ENCODE measurements at places on chromosomes 2 and 18.
A peak's percentile ranks its signal among the peaks of the same experiment; 100 is the strongest.

- DNase-seq, result peak; percentile 40
These were observed 56.0 kb upstream of the RAB6C start for GRCh38 chr2:129923265-129924091.

DNA sequence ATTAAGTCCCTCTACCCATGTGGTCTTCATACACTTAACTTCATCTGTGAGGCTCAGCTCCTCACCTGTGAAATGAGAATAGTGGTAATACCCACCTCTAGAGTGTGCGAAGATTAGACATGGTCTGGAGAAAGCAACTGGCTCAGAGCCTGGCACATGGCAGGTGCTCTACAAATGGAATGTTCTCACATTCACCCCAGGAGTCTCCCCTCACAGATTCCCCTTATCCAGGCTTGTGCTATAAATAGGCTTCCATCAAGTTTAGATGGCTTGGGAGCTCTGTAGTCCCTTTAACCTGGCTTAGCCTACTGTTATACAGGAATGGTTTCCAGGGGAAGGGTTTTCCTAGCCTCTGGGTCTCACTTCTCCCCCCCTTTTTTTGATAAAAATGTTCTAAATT, 455.9 kb downstream of the RNF144A start:
- DNase-seq, result no peak

DNA sequence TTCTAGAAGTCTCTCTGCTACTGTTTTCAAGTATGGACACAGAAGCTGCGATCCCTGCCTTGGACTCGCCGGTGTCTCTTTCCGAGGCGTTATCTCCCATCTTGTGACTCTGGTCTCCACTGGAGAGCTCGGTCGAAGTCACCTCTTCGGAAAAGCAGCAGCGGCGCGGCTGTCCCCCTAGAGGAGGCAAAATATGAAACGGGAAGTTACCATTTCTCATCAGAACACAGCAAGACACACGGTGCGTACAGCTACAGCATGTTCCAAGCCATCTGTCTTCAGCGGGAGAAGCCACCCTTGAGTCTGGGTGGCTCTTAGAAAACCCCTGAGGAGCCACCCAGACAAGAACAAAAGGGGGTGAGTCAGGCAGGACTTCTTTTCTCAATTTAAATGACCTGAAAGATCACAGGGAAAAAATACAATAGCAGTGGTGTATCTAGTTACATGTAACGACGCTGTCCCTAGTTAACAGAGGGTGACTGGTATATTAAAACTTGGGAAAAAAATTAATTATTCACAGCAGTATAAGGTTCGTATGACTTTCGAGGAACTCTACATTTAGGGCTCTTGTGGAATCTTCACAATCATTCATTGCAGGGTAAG, 114.8 kb downstream of the ZNF516 start:
- no peak for DNase-seq

GRCh38 chr2:5365871-5366461, 326.2 kb upstream of the SOX11 start:
- peak; percentile 63 for DNase-seq

DNA sequence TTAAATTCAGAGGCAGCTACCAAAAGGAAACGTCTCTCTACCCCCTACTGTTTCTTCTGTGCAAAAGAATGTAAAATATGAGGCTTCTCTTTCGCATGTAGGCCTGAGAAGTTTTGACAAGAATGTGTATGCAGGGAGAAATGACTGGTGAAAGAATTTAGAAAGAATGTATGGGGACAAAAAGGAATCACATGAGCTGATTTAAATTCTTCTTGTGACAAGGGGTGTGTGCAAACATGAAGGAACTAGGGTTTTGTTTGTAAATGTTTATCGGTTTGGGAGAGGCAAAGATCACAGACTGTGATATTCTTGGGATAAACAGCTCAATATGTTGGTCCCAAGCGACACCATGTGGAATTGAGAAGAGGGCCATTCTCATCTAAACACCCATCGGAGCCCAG, 345.2 kb upstream of the VRK2 start:
- peak; percentile 74 for DNase-seq

- no peak for DNase-seq
These were observed 271.1 kb downstream of the PRKCE start for GRCh38 chr2:45922577-45922988.

GRCh38 chr2:128549646-128550260, 231.1 kb upstream of the HS6ST1 start:
- DNase-seq, result peak; percentile 57

DNA sequence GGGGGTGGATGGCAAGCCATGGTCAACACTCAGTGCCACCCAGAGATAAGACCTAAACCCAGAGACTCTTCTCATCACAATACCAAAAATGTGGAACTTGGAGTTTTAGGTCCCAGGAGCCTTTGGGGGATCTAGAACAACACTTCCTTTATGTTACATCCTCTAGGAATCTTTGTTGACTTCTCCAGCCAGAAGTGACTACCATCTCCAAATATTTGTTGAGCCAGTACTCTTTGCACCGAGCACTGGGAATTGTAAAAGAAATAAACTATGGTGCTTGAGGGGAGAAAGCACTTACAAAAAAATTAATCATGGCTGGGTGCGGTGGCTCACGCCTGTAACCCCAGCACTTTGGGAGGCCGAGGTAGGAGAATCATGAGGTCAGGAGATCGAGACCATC, 120.0 kb upstream of the TMEM200C start:
- DNase-seq, result peak; percentile 7

- DNase-seq, result no peak
These were observed 46.3 kb downstream of the EN1 start for GRCh38 chr2:118801151-118801550.

GRCh38 chr18:53566626-53567025, 657.8 kb downstream of the MBD2 start:
- no peak for DNase-seq

- DNase-seq, result no peak
These were observed 7.1 kb upstream of the CELF4 start for GRCh38 chr18:37572736-37573135.

All from fibroblast of skin of right quadriceps (primary cell).